ENCODE measurements at places on chromosomes 7 and 10.

- no peak for DNase-seq
These were observed 1.9 kb downstream of the OGA start for GRCh38 chr10:101816376-101816775.

DNA sequence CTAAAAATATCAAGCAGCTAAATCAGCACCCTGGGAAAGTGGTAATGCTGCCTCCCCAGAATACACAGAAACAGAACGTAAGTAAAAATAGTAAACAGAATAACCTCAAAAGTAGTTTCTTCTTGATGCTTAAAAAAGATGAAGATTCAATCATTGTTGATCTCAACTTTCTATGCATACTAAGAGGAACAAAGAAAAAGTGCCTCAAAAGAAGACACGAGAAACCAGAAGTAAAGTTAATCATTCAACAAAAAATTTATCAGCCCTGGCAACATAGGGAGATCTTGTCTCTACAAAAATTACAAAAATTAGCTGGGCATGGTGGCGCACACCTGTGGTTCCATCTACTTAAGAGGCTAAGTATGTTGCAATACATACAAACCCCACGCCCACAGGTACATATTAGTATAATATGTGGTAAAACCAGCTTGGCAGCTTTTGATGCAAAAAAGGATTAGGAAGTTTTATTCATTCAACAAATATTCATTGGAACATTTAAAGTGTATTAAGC is 153.7 kb downstream of the NRBF2 start:
- no peak for DNase-seq

GRCh38 chr10:49283491-49283890 is 15.5 kb upstream of the C10orf71 start:
- DNase-seq: no peak

DNA sequence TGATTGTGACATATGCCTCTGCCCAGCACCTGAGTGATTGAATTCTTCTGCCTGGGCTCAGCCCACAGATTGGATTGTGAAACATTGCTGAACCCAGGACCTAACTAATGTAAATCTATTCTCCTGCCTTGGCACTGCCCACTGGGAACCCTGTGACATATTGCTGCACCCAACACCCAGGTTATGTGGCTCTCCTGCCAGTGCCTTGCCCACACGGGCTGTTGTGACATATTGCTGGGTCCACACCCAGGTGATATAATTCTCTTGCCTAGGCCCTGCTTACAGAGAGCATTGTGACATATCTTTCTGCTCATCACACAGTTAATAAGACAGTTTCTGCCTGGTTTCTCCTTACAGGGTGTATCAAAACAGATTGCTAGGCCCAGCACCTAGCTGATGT is 50.8 kb upstream of the ZNF680 start:
- no peak for DNase-seq

DNA sequence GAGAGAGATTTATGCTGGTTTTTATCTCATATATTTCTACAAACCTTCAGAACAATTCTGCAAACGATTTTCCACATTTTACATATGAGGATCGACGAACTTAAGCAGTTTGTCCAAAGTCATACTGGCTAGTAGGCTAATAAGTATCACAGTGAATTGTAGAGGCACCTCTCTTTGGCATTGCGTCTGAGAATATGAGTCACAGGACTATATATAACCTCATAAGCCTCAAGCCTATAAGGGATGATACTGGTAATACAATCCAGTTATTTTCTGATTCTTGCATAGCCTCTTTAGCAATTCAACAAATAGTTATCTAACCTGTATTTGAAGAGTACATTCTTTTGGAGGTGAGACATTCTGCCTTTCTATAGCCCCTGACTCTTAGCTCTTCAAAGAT is 129.8 kb downstream of the GPR158 start:
- no peak for DNase-seq

DNA sequence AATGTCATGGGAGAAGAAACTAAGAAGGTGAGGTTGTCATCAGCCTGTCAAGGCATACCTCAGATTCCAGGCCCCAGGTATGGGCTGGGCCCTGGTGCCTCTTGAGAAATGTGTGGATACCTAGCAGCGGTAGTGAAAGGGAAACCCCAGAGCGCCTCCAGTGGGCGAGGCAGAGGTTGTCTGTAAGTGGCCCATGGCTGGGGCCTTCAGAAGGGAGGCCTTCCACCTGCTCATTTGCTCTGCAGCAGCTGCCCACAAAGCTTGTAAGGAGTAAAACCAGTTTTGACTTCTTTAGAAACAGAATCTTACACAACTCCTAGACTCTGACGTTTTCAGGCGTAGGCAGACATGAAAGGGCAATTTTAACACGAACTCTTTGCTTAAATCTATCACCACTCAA is 509.9 kb downstream of the PARD3 start:
- DNase-seq: no peak

DNA sequence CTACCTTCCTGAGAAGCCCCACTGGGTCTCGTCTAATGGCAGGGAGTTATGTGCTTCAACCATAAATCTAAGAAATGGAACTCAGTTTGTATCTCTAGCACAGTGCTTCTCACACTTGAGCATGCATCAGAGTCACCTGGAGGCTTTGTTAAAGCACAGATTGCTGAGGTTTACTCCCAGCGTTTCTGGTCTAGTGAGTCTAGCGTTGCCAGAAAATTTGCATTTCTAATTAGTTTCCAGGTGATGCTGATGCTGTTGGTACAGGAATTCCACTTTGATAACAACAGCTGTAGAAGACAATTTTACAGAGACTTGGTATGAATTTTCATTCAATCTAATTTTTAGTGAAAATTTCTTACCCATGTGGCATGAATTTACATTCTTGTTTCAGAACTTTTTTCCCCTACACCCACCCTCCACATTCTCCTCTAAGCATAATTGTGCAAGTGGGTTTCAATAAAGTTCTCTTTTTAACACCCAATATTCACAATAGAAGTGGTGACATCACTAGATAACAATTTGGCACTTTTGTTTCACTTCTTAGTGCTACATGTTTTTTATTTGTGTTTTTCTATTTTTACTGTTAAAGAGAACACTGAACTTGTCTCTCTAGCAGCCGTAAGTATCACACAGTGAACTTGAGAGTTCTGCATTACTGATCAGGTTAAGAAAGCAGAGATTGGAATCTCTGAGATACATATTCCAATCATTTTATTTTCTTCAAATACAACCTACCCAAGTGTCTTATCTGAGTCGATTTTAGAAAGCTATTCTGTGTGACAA is 48.4 kb upstream of the BET1 start:
- no peak for DNase-seq

DNA sequence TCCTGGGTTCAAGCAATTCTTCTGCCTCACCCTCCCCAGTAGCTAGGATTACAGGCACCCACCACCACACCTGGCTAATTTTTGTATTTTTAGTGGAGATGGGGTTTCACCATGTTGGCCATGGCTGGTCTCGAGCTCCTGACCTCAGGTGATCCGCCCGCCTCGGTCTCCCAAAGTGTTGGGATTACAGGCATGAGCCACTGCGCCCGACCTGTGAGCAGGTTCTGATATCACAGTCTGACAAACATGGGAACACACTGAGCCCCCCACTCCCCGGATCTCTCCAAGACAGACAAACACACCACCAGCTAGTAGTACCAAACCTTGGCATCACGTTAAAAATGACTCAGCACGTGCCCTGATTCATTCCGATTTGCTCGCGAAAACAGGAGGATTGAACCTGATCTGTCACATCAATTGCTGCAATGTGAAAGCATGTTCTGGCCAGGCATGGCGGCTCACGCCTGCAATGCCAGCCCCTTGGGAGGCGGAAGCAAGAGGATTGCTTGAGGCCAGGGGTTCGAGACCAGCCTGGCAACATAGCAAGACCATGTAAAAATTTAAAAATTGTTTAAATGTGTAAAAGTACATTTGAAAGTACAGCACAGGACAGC is 106.5 kb downstream of the SMURF1 start:
- no peak for DNase-seq

GRCh38 chr10:4533621-4534020 is 292.4 kb upstream of the AKR1E2 start:
- DNase-seq: no peak

DNA sequence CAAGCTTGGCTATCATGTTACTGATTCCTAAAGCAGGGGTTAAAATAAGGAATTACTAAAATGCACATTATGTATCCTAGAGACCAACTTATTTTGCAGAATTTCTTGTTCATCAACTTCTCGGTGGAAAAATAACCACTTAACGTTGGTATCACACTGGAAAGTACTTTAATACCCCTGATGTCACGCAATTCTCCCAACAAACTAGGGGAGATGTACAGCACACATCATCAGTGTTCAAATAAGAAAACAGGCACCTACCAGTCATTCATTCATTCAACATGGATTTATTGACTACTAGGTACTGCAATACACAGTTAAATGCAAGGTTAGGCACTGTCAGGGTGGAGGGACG is 648 bp downstream of the HUS1 start:
- DNase-seq: no peak

DNA sequence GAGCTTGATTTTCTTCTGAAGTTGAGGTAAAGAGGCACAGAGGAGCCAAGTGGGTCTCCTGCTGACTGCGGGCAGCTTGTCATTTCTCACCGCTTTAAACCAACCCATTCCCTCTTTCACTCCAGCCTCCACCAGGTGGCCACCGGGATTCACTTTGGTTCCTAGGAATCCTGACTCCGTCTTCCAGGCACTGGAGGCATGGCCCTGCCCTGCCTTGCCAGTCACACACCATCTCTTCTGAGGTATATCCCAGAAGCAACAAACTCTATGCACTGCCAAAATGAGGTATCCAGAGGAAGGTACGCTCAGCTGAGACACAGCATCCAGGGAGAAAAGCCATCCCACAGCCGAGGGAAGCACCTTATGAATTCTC is 280.8 kb downstream of the TNS3 start:
- DNase-seq: no peak

DNA sequence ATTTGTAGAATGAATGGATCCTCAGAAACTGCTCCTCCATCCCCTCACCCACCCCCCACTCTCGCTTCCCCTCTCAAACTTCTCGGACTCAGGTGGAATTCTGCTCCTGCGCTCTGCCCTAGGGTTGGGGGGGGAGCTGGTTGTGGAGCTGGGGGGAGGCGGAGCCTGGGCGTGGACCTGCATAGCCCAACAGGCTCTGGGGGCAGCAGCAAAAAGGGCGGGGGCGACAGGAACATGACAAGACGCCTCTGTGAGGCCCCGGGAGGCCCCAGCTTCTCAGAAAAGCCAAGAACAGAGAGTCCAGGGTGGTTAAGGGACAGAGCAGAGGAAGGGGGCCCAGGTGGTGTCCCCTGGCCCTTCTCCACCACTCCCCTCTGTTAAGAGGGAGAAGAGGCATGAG is 3.5 kb downstream of the TSC22D4 start:
- no peak for DNase-seq

GRCh38 chr7:42350801-42351200 is 113.8 kb upstream of the GLI3 start:
- DNase-seq: no peak

DNA sequence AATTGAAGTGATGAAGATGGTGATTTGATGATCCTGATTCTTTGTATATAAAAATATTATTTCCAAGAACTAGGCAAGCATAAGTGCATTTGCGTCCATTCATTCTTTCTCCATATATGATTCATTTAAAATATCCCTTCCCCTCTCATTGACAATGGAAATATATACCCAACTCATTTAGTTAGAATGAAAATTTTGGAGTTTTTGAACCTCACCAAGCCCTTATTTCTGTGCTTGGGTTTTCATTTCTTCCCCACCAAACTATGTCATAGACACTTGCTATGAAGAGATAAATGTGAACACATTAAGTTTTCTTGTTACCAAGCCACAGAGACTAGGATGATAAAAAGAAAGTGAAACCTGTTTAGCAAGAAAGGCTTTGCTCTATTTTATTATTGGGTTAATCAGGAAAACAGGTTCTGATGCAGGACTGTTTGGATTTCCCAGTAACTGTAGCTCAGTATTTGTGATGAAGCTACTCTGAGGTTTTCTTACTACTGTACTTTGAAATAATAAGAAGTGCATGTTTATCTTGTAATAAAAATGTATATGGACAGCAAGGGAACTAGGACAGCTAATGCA is 68.3 kb downstream of the ITGB1 start:
- no peak for DNase-seq

DNA sequence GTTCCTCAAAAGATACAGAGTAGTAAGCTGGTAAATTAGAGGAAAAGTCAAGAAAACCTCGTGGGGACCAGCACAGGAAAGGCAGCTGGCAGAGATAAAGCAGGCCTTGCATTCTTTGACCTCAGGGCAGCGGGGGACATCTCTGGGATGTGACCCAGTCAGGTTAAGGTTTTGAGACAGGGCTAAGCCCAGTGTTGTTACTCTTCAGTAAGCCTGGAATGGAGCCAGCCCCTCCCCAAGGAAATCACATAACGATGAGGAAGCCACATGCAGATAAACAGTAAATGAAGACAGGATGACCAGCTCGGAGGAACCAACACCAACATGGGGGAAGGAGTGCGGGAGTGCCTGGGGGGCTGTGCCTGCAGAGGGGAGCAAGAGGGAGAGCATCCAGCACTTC is 99.6 kb downstream of the JAZF1 start:
- no peak for DNase-seq

GRCh38 chr10:94500063-94500462 is 45.5 kb upstream of the HELLS start:
- no peak for DNase-seq

GRCh38 chr10:80518807-80519360 is 18.8 kb upstream of the SH2D4B start:
- DNase-seq: no peak

DNA sequence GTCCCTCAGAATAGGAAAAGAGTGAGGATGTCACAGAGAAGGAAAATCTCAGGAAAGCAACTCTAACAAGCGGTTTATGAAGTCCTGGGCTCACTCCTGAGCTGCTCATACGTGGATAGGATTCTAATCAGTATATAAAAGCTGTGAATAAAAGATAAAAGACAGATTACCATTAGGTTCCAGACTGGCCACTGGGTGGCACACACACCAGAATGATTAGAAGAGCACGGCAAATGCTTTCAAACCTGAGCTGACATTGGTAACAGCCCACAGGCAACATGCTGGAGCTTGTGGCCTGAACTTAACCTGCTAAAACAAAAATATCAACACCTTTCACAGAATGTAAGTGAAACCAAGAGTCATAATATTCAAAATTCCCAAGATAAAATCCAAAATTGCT is 370.8 kb downstream of the GRID1 start:
- no peak for DNase-seq

- DNase-seq: no peak
These were observed 59.8 kb downstream of the CAMK1D start for GRCh38 chr10:12409161-12409560.

DNA sequence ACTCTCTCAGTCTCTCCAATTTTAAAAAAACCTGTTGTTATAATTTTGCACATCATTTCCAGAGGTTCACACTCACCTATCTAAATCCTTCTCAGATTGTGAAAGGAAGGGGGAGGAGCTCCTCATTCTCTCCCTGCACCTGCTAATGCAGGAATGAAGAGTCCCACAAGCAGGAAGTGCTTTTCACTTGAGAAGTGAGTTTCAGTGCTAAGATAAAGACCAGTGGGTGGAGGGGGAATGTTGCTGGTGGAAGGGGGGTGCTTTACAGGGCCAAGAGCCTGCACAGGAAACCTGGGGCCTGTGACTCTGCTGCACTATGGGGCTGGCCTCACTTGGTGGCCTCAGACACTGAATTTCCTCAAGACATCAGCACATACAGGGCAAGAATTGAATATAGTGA is 176.4 kb downstream of the PTPN20 start:
- no peak for DNase-seq

GRCh38 chr10:123787566-123787965 is 104.0 kb downstream of the CPXM2 start:
- no peak for DNase-seq
